ENCODE measurements at places on chromosomes 2 and 18.

GRCh38 chr18:11761553-11761952 lies 72.5 kb downstream of the GNAL start:
- no peak for DNase-seq

DNA sequence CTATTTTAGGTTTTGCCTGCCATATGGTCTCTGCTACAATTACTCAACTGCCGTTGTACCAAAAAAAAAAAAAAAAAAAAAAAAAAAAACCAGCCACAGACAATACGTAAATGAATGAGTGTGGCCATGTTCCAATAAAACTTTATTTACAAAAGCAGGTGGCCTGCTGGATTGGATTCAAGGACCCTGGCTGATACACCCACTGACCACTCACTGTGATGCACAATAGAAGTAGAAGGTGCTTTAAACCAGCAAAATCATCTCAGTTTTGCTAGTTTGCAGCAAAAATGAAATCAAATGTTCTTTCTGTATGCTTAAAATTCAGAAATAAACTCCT lies 137.4 kb downstream of the AKAIN1 start:
- no peak for DNase-seq

- DNase-seq: no peak
Measured at GRCh38 chr2:236889791-236890704, 195.6 kb upstream of the COPS8 start.

GRCh38 chr2:68438455-68439303 lies 28.4 kb downstream of the FBXO48 start:
- DNase-seq: no peak

DNA sequence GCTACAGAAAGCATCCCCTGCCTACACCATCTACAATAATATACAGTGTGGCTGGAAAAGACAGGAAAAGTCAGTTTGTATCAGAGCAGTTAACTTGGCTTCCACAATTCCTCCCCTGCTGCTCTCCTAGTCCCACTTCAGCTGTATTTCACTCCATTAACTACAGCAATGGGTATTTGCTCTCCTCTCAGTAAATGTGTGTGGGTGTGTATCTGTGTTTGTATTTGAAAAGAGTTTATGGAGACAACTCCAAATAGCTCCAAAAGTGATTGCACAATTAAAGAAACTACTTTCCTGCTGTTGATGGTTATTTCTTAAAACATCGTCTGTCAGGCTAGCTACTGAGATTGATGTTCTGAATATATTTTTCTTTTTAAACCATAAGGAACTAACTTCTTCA lies 333.7 kb upstream of the FIGN start:
- DNase-seq: no peak

- DNase-seq: no peak
Measured at GRCh38 chr2:239685556-239685955, 284.7 kb upstream of the HDAC4 start.

- DNase-seq: no peak
Measured at GRCh38 chr2:112055730-112056625, 909 bp downstream of the TMEM87B start.

Data from stimulated activated CD4-positive, alpha-beta T cell treated with anti-CD3 and anti-CD28 coated beads, Interleukin-15, amount 100 ng/mL, for 1 hour (primary cell).